ENCODE measurements at places on chromosomes 11 and 22.

- DNase-seq = no peak
These were observed 4.1 kb upstream of the P2RY6 start for GRCh38 chr11:73267906-73268540.

DNA sequence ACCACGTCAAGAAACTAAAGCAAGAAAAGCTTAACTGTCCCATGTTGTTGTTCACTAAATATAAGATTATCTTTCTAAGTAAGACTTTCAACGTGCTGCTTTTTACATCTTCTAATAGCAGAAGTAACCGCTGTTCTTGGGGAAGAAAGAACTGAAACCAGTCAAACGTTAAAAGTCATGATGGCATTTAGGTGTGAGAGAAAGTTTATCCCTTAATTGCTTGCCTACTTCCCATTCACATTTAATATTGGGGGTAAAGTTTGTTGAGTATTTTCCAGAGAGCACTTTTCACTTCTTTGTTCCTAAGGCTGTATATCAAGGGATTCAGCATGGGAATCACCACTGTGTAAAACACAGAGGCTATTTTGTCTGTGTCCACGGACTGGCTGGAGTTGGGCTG, 970 bp downstream of the OR5B21 start:
- DNase-seq = no peak

- no peak for DNase-seq
These were observed 628.2 kb downstream of the FAM181B start for GRCh38 chr11:82105331-82105998.

DNA sequence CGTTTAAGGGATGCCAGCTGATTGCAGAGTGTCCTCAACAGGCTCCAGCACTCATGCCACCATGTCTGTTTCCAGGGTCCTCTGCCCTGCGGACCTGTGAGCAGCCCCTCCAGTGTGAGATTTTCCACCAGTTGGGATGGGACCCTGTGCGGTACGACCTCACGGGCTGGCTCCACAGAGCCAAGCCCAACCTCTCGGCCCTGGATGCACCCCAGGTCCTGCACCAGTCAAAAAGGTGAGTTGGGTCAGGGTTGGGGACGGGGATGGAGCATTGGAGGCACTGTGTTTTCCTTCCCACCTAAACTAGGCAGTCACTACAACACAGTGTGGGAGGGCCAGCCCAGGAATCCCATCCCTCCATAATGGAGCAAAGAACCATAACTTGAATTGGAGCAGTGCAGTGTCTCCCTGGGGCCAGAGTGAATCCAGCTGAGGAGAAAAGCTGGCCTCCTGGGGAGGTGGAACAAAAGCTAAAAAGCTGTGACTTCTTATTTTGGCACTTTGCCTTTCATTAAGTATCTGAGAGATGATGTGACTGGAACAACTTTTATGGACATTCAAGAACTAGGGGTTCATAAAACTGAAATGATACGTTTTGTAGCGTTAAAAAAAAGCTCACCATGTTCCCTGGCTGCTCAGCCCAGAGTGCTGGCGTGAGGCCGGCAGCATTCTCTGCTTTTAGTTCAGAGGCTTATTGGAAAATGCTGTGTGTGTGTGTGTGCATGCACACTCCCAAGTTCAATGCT, 101.8 kb downstream of the MYO18B start:
- no peak for DNase-seq

DNA sequence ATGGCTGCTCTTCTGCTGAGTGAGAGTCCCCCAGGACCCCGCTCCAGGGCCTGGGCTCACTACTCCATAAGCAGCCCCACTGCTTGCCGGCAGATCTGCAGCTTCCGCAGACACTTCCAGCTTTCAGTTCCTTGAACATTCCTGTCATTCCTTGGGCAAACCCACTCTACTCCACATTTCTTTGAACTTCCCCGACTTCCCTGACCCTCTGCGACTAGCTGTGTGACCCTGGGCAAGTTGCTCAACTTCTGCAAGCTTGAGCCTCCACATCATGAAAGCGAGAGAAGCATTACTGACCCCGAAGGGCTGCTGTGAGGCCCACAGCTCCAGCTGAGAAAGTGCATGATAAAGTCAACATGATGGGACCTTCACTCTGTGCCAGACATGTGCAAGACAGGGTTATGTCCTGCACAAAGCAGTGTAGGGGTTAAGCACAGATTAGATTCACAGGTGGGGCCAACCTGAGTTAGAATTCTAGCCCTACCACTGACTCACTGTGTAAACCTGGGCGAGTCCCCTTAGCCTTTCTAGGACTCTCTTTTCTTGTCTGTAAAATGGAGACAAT, 51.8 kb downstream of the THAP12 start:
- DNase-seq = no peak

DNA sequence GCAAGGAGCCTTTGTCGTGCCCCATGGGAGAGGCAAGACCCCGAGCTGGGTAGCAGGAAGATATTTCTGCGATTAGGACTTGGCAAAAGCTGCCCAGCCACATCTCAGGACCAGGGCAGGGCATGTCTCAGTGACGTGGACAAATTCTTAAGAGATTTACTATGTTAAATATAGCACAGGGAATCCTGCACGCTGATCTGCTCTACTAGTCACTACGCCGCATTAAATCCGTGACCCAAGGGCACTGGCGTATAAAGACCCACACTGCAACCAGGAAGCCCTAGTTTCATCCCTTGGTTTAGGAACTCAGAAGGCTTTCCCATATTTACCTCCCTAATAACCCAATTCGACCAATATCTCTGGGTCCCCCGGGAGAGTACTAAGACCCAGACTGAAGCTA, 35.1 kb downstream of the AP1B1 start:
- no peak for DNase-seq

Measured in stimulated activated CD4-positive, alpha-beta T cell treated with anti-CD3 and anti-CD28 coated beads, Interleukin-2, amount 100 ng/mL, for 4 hours (primary cell).